ENCODE measurements at places on chromosomes 13 and 19.

DNA sequence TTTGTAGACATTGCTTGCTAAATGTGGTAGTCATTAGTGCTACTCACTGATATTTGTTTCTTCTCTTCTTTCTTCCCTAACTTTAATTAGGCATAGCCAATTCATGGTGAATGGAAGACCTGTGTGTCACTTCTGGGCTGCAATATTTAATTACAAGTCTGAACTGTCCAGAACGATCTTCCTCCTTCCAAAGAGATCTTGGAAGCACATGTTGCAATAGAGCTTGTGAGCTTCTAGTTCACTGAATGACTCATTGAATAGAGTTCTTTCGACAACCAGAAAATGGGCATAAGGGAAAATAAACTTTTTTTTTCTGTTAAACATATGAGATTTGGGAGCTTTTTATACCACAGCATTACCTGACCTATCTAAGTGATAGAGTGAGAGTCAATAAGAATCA, 1264.6 kb downstream of the PCDH9 start:
- no peak for DNase-seq

- DNase-seq: no peak
Measured at GRCh38 chr13:24870380-24870760, 106.4 kb downstream of the RNF17 start.

DNA sequence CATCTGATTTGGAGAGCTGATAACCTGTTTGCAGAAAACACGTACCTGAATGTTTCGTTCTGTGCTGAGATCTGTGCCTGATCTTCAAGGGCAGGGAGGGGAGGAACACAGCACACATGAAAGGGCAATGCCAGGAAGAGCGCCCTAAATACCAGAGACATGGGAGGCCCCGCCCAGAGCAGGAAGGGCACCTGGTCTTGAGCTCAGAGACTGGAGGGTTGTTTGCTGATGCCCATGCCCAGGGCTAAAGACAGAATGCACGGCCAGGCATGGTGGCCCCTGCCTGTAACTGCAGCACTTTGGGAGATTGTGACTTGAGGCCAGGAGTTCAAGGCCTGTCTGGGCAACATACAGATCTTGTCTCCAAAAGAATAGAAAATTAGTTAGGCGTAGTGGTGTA, 183.2 kb downstream of the TUBA3C start:
- no peak for DNase-seq

DNA sequence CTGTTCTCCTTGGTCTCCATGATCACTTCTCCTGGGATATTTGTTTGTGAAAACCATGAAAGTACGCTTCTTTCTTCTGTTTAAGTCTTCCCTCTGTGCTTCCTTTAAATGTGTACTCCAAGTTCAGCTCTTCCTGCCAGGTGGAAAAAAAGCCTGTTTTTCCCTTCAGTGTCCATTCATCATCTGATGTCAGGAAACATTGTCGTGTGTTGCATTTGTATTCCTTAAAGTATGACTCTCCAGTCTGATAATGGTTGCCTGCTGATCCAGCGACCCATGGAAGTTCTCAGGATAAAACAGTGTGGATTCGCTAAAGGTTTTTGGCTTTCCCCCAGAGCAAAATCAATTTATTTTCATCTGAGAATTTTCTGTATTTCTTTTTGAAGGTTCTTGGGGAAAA, 22.3 kb downstream of the SACS start:
- no peak for DNase-seq

GRCh38 chr13:52411629-52412028, 5.7 kb upstream of the THSD1 start:
- DNase-seq: peak; percentile 21

DNA sequence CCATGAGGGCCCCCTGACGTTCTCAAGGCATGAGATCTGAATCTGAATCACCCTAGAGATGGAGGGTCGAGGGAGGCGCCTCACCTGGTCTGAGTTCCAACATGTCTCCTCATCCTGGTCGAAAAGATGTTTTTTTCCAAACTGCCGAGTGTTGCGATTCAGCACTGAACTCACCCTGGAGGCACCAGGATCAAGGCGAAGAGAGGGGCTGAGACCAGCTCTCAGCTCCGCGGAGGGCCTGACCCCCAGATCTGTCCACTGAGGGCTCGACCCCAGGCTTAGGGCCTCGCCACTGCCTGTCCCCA, 555 bp downstream of the NR2C2AP start:
- no peak for DNase-seq

GRCh38 chr13:40664350-40665125, 1.9 kb downstream of the FOXO1 start:
- DNase-seq: no peak

DNA sequence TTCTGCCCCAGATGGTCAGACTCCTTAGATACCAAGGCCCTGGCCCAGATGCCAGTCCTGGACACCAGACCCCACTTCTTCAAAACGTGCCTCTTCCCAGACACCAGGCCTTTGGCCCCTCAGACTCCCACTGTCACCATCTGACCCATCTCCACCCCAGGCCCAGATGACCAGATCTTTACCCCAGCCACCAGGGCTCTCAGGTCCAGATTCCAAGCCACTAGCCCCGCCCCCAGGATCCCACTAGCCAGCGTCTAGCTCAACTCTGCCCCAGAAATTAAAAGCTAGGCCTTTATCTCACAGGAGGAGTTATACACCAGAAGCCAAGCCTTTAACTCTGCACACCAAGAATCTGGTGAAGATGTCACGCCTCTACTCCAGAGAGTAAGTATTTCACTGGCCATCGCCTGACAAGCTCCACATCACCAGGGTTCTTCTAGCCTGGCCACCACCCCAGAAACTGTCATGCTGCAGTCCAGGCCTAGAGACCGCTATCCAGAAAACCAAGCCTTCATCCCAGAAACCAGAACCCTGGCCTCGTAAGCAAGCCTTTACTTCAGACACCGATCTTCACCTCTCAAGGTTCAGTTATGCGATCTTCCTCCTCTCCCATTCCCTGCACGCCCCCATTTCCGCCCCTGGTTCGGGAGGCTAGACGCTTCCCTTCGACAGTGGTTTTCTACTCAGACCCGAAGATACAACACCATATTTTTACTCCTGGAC, 595 bp downstream of the XAB2 start:
- no peak for DNase-seq

- DNase-seq: no peak
Measured at GRCh38 chr13:55576389-55576788, 1564.3 kb upstream of the PRR20A start.

DNA sequence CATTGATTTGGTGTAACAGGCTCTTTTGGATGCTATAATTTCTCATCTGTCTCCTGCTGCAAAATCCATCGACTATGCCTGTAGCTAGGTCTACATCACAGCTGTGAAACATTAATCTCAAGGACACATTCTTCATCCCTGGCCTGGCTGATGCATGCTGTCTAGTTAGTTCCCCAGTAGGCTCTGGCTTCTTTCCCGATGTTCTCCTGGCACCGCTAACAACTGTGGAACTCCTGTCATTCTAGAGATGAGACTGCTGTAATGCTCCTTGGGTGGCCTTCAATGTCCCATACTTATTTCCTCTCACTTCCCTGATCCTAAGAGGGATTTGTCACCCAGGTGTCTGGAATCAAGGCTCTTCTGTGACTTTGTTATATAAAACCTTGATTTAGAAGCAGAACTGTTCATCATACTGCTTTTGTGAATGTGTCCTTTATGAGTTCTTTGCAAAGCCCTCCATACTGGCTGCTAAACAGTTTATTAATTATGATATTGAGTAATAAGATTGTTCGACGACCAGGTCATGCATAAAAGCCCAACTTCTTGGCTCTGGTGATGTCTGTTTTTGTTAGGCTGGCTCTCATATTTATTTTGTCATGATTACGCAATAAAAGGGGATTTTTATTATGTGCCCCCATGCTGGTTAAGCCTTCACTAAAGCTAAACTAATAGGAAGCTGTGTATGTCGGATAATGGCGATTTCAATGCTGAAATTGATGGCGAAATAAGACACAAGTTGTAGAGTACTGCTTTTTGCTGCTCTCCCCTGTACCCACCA, 227.5 kb downstream of the DCT start:
- no peak for DNase-seq

GRCh38 chr13:93797463-93797862, 570.9 kb downstream of the GPC6 start:
- no peak for DNase-seq

- DNase-seq: no peak
Measured at GRCh38 chr13:60080850-60081249, 82.9 kb downstream of the DIAPH3 start.

- DNase-seq: no peak
Measured at GRCh38 chr19:3480383-3481091, at the start of gene SMIM24. TSS of gene SMIM24 (minus strand) at chr19:3480525. CDS start at chr19:3480463, 62 bp downstream.

GRCh38 chr19:46704379-46705076, 12.4 kb downstream of the PRKD2 start:
- DNase-seq: no peak

DNA sequence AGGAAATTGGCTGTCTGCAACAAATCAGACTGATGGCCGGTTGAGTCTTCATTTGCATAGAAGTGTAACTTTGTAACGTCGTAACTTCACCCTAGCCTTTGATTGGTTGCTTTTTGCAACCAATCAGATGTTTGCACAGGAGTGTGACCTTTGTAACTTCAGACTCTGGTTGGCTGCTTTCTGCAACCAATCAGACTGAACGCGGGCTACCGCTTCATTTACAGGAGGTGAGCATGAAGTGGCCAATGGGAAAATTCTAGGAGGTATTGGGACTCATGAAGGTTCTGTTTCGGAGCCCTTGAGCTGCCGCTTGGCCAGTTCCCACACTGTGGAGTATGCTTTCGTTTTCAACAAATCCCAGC, 441 bp upstream of the ZNF559 start:
- peak; percentile 34 for DNase-seq

DNA sequence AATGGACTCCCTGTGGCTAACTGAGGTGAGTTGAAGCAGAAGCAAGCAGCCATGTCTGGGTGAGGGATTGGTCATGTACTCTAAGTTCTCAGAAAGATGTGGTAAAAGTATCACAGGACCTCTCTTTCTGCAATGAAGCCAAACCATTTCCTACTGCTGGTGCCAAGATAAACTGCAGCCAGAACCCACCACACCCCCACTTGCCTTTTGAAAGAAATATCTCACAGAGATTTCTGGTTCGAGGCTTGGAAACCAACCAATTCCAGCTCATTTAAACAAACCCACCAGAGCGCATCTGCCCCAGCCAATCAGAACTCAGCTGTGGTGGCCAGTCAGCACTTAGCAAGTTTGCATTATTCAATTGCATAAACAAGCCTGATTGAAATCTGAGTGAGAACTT, 204.5 kb upstream of the ATXN8OS start:
- DNase-seq: no peak

DNA sequence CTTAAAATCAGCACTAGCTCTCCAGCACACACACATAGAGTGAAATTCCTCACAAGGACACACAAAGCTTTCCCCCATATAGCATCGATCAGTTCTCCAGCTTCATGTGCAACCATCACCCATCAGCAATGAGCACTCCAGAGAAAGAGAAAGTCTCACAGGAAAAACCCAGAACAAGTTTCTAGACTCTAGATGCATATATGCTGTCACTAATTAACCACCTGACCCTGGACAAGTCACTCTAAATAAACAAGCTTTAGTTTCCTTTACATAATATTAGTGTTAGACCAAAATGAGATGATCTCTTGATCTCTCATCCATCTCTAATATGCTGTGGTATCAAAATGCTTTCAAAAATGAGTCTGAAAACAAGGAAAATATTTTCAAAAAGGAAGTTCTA, 81.2 kb downstream of the TBC1D4 start:
- DNase-seq: no peak

GRCh38 chr13:45073809-45074208, 46.5 kb upstream of the GTF2F2 start:
- no peak for DNase-seq

GRCh38 chr13:80605716-80606115, 264.8 kb upstream of the SPRY2 start:
- no peak for DNase-seq

All from AG04450 (cell line).